ENCODE measurements at places on chromosomes 3 and 15. TPM values are rescaled to one million over a fixed set of nuclear protein-coding genes. Genes with fewer than 3 reads are reported as not detected.

- no peaks in the 10 kb centered on the region for H3K27me3 ChIP-seq
- peaks cover 1% of the 10 kb centered on the region for H3K4me1 ChIP-seq
- H3K36me3 ChIP-seq: no peaks in the 10 kb centered on the region
- no peak overlapping the region for H3K27ac ChIP-seq
- DNase-seq: no peak
Measured at GRCh38 chr3:34207002-34207401, 408.6 kb downstream of the PDCD6IP start.

Gene THAP10
- 0.43 TPM for total RNA-seq

DNA sequence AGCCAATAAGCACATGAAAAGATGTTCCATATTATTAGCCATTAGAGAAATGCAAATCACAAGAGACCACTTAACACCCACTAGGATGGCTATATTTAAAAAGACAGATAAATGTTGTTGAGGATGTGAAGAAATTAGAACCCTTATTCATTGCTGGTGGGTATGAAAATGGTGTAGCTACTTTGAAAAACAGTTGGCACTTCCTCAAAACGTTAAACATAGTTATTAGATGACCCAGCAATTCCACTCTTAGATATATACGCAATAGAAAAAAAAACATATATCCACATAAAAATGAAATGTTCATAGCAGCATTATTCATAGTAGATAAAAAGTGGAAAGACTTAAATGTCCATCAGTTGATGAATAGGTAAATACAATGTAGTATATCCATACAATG is 47.1 kb upstream of the TERB2 start:
- H3K4me3 ChIP-seq: no peak overlapping the region
- no peak for DNase-seq
- peaks cover 4% of the 10 kb centered on the region for H3K4me1 ChIP-seq
- H3K27me3 ChIP-seq: peaks cover 4% of the 10 kb centered on the region
- H3K27ac ChIP-seq: no peak overlapping the region

DNA sequence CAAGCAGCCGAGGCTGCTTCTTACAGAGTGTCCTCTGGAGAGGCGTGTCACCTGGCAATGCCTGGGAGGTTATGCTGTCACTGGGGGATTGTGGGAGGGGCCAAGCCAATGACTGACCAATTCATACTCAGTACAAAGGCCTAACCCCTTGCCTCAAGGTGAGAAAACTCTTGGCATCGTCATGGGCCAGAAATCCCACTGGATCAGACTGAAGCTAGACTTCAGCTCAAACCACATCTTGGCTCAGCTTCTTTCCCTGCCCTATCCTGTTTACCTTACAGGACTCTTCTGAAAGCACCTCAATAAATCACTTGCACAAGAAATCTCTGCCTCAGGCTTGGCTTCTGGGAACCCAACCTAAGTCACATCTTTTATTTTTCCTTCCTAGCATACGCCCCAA is 9.5 kb downstream of the ANAPC13 start:
- H3K27me3 ChIP-seq: no peaks in the 10 kb centered on the region
- peaks cover 6% of the 10 kb centered on the region for H3K4me1 ChIP-seq
- H3K36me3 ChIP-seq: peaks cover 9% of the 10 kb centered on the region
- no peak for DNase-seq

GRCh38 chr3:172442606-172443005 is 5.7 kb downstream of the GHSR start:
- H3K27ac ChIP-seq: no peak overlapping the region
- H3K4me3 ChIP-seq: no peak overlapping the region
- H3K27me3 ChIP-seq: peaks cover 70% of the 10 kb centered on the region
- DNase-seq: no peak

DNA sequence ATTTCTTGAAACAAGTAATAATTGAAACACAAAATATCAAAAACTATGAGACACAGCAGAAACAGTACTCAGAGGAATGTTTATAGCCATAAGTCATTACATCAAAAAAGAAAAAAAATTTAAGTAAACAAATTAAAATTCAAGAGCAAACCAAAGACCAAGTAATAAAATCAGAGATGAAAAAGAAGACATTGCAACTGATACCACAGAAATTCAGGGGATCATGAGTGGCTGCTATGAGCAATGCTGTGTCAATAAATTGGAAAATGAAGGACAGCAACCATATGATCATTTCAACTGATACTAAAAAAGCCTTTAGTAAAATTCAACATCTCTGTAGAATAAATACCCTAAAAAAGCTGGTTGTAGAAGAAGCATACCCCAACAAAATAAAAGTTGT is 644.1 kb upstream of the BCHE start:
- no peak overlapping the region for H3K4me3 ChIP-seq
- no peaks in the 10 kb centered on the region for H3K27me3 ChIP-seq

GRCh38 chr3:117434661-117435412 is 725.3 kb downstream of the TUSC7 start:
- no peak overlapping the region for H3K4me3 ChIP-seq
- H3K4me1 ChIP-seq: no peaks in the 10 kb centered on the region
- no peak for DNase-seq
- no peak overlapping the region for H3K27ac ChIP-seq
- H3K27me3 ChIP-seq: no peaks in the 10 kb centered on the region
- H3K36me3 ChIP-seq: no peaks in the 10 kb centered on the region

- H3K27ac ChIP-seq: no peak overlapping the region
- no peaks in the 10 kb centered on the region for H3K36me3 ChIP-seq
- peaks cover 2% of the 10 kb centered on the region for H3K4me1 ChIP-seq
- H3K27me3 ChIP-seq: no peaks in the 10 kb centered on the region
- DNase-seq: no peak
- no peak overlapping the region for H3K4me3 ChIP-seq
Measured at GRCh38 chr3:143565951-143566350, 282.3 kb downstream of the SLC9A9 start.

Gene TUSC7
- not detected for total RNA-seq

- H3K27me3 ChIP-seq: no peaks in the 10 kb centered on the region
- H3K4me3 ChIP-seq: no peak overlapping the region
- H3K36me3 ChIP-seq: no peaks in the 10 kb centered on the region
- DNase-seq: no peak
Measured at GRCh38 chr3:64747679-64748078, 59.9 kb upstream of the ADAMTS9 start.

GRCh38 chr3:12588039-12589009 is 31.4 kb downstream of the MKRN2 start:
- H3K36me3 ChIP-seq: peaks cover 32% of the 10 kb centered on the region
- DNase-seq: no peak
- H3K27me3 ChIP-seq: no peaks in the 10 kb centered on the region
- no peak overlapping the region for H3K4me3 ChIP-seq
- peaks cover 1% of the 10 kb centered on the region for H3K4me1 ChIP-seq

DNA sequence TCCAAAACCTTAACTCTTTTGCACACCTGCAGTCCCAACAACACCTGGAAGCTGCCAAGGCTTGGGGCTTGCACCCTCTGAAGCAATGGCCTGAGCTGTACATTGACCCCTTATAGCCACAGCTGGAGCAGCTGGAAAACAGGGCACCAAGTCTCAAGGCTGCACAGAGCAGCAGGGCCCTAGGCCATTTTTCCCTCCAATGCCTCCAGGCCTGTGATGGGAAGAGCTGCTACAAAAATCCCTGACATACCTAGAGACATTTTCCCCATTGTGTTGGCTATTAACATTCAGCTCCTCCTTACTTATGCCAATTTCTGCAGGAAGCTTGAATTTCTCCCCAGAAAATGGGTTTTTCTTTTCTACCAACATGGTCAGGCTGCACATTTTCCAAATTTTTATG is 231.0 kb downstream of the ZMAT3 start:
- no peak for DNase-seq
- H3K27me3 ChIP-seq: peaks cover 11% of the 10 kb centered on the region
- no peaks in the 10 kb centered on the region for H3K36me3 ChIP-seq
- no peak overlapping the region for H3K27ac ChIP-seq

Gene ZSCAN2
- total RNA-seq: 5.9 TPM

Gene COLQ
- 0.48 TPM for total RNA-seq

DNA sequence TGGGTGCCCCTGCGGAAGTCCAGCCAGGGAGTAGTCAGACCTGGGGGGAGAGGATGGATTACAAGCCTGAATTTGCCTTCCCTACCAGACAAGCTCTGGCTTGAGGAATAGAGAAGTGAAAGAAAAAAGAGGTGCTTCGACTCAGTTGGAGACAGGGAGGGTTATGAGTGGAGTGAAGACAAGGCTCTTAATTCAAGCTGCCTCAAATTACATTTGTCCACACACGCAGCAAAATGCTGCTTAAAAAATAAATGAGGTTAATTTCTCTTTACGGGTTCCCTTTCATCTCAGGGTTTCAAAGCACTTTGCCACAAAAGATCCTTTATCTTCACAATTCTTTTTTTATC is 49.0 kb upstream of the SLC4A7 start:
- no peaks in the 10 kb centered on the region for H3K36me3 ChIP-seq
- DNase-seq: no peak

Gene PRSS50
- not detected for total RNA-seq

DNA sequence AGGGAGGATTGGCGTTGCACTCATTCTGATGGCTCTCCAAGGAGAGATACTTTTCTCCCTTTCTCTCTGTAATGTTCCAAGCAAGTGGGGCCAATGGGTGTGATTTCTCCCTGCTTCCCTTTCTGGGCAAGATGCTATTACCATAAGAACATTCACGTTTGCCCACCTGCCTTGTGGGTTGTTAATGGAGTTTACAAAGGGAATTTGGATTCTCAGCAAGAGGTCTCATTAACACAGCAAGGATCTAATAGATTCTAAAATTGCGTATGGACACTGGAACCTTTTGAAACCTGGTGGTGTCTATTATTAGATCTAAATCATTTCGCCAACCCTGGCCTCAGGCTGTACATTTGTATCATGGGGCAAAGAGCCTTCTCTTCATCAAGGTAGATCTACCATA is 74.1 kb downstream of the SLCO3A1 start:
- no peaks in the 10 kb centered on the region for H3K36me3 ChIP-seq
- DNase-seq: no peak
- H3K4me3 ChIP-seq: no peak overlapping the region
- peaks cover 18% of the 10 kb centered on the region for H3K4me1 ChIP-seq
- H3K27ac ChIP-seq: no peak overlapping the region

Gene SLC12A1
- not detected for total RNA-seq

DNA sequence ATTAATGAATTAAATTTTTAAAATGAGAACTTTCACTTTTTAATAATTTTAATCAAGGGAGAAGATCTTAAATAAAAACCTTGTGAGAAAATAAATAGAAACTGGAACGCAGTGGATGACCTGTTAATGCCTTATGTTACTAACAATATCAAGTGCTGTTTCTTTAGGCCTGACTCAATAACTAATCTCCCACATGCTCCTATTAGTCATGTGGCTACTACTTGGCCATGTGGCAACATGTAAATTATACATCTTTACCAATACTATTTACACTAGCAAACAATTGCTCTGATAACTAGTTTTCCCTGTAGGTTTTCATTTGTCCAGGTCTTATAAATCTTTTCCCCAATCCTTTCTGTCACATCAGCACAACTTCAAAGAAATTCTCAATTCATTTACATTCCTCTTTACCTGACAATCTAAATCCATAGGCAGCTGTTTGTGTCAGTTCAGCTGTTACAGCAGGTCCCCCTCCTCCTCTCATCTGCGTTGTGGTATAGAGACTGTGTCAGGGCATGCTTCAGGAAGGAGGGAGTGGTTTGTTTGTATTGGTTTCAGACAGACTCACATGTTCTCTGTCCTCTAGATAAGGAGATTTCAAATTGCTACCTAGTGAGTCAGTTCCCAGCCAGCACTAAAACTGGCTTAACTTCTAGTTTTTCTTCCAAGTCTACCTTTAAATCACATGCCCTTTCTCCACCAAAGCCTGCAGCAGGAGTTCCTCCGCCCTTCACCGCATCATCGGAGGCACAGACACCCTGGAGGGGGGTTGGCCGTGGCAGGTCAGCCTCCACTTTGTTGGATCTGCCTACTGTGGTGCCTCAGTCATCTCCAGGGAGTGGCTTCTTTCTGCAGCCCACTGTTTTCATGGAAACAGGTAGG is 11.3 kb upstream of the C3orf52 start:
- H3K36me3 ChIP-seq: peaks cover 2% of the 10 kb centered on the region
- H3K27me3 ChIP-seq: no peaks in the 10 kb centered on the region
- peak overlapping the region; percentile 47 for H3K27ac ChIP-seq
- peak overlapping the region; percentile 4 for H3K4me3 ChIP-seq

Gene CFAP91
- 0.47 TPM for total RNA-seq

GRCh38 chr3:110384601-110385000 is 687.0 kb upstream of the NECTIN3 start:
- peaks cover 2% of the 10 kb centered on the region for H3K4me1 ChIP-seq
- H3K36me3 ChIP-seq: no peaks in the 10 kb centered on the region
- no peak for DNase-seq
- H3K27me3 ChIP-seq: no peaks in the 10 kb centered on the region
- H3K27ac ChIP-seq: no peak overlapping the region

DNA sequence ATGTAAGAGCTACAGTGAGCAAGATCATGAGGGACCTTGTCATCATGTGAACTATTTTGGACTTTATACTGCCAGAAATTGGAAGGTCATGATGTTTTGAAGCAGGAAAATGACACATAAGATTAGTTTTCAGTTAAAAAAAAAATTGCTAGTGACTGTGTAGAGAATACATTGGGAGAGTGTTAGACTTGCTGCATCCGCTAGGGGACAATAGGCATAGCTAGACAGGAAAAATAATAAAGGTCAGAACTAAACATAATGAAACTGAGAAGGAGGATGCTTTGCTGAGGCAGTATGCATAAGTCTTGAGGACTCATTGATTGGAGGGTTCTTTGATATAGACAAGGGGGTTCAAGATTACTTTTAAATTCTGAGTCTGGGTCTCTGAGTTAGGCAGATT is 275.8 kb upstream of the KCNH8 start:
- H3K36me3 ChIP-seq: no peaks in the 10 kb centered on the region
- H3K27me3 ChIP-seq: no peaks in the 10 kb centered on the region
- H3K4me1 ChIP-seq: peaks cover 30% of the 10 kb centered on the region
- no peak overlapping the region for H3K27ac ChIP-seq

Gene KLHL6
- 26.8 TPM for total RNA-seq

Gene RTP1
- total RNA-seq: not detected

- no peaks in the 10 kb centered on the region for H3K36me3 ChIP-seq
- H3K4me1 ChIP-seq: no peaks in the 10 kb centered on the region
- no peak for DNase-seq
- H3K27ac ChIP-seq: no peak overlapping the region
- H3K27me3 ChIP-seq: peaks cover 6% of the 10 kb centered on the region
- no peak overlapping the region for H3K4me3 ChIP-seq
Measured at GRCh38 chr3:150035301-150035779, 64.6 kb upstream of the PFN2 start.

GRCh38 chr3:159586571-159587202 is 401.9 kb upstream of the IL12A start:
- no peaks in the 10 kb centered on the region for H3K27me3 ChIP-seq
- H3K36me3 ChIP-seq: no peaks in the 10 kb centered on the region
- no peak overlapping the region for H3K27ac ChIP-seq
- H3K4me1 ChIP-seq: no peaks in the 10 kb centered on the region
- DNase-seq: no peak

GRCh38 chr3:10867384-10867783 is 51.4 kb downstream of the SLC6A11 start:
- H3K4me3 ChIP-seq: no peak overlapping the region
- H3K27ac ChIP-seq: no peak overlapping the region
- no peak for DNase-seq
- H3K36me3 ChIP-seq: no peaks in the 10 kb centered on the region
- peaks cover 5% of the 10 kb centered on the region for H3K27me3 ChIP-seq
- H3K4me1 ChIP-seq: no peaks in the 10 kb centered on the region

Measured in activated naive CD8-positive, alpha-beta T cell treated with anti-CD3 and anti-CD28 coated beads for 36 hours (primary cell).